ENCODE measurements at places on chromosomes 4 and X.

GRCh38 chr4:134278675-134279074, 77.1 kb upstream of the PABPC4L start:
- no peak for DNase-seq

GRCh38 chr4:176193938-176194337, 1.4 kb downstream of the SPATA4 start:
- DNase-seq: no peak

DNA sequence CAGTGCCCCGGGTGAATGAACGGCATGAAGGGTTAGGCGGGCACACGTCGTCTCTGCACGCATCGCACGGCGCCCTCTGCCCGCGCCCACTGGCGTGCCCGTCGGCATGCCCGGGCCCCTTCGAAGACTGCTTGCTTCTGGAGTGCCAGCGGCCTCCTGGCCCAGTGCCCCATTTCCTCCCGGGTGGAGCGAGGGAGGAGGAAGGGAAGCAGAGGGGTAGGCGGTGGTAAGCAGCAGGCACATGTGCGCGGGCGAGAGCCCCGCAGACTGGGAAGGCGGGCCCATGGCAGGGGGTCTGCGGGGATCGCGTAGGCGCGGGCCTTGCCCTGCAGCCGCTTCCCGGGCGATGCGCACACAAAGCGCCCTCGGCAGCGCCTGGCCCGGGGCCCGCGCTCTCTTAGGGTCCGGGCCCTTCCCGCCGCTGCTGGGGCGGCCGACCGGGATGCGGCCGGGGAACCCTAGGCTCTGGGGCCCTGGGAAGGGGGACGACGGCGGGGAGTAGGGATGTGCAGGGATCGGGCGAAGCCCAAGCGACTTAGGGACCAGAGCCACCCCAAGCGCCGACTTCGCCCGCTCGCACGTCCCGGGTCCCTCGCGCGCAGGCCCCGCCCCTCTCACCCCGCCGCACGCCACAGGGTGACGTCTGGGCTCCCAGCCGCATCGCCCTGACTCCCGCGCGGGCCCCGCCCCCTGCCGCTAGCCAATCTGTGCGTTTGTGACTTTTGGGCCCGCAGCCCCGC, 866 bp upstream of the EMD start:
- DNase-seq: no peak

DNA sequence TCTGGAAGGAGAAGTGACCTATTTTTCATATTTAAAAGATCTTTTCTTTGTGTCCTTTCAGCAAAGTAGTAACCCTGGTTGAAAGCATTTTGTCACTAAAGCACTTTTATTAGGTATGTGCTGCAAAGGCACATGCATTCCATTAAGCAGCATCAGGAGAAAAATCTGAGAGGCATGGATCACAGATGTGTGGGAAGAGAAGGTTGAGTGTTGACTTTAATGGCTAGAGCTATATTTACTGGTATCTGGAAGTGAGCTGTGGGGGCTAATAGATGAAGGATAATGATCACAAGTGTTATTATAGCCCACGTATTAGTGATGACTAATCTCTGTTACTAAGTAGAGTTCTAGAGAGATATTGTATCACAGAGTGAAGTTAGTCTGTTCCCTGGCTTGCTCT, 1520.7 kb downstream of the ARAP2 start:
- DNase-seq: no peak

DNA sequence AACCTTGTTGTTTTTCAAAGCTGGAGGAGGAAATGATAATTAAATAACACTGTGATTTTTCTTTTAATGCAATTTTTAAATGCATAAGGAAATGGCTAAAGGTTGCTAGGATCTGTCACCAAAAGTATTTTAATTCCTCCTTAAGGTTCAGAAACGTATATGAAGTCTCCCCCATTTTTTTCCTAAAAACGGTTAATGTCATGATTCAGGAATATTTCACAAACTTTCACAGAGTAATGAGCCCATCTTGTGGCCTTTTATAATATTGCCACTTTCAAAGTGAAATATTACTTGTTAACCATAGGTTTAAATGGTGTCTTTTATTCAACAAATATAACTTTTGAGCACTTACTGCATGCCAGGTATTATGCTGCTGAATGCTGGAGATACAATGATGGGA, 99.5 kb upstream of the USP38 start:
- no peak for DNase-seq

DNA sequence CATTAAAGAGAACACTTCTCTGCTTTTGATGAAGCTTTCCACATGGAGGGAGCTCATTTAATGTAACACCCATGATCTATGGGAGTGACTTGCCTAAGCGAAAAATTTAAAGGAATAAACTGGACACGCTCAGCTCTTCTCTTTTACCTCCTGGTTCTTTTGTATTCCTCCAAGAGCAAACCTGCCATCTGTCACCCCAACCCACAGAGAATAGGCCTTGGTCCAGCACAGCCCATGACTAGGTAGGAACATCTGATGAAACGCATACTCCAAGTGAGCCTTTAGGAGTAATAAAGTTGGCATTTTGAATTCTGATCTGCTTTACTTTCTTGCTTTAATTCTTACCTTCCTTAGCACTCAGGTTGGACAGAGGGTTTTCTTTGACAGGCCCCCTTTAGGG, 389.0 kb downstream of the HNRNPD start:
- no peak for DNase-seq

GRCh38 chrX:18873836-18874235, 110.1 kb downstream of the PHKA2 start:
- no peak for DNase-seq
